ENCODE measurements at places on chromosomes 13 and 19. TPM values are rescaled to one million over a fixed set of nuclear protein-coding genes. Genes with fewer than 3 reads are reported as not detected.

Gene ZNF763
- 7.0 TPM for total RNA-seq

Gene PSG1
- not detected for total RNA-seq

Gene ARHGAP45
- 36.7 TPM for total RNA-seq

Gene SMIM44
- not detected for total RNA-seq

Gene NTF4
- 4.0 TPM for total RNA-seq

Gene IL4I1
- 8.9 TPM for total RNA-seq

Gene CEACAM4
- total RNA-seq = not detected

Gene CEACAM19
- not detected for total RNA-seq

Gene TEX101
- not detected for total RNA-seq

Gene SERPINE3
- total RNA-seq = not detected

Gene FGF14
- total RNA-seq = not detected

Gene CBLC
- total RNA-seq = not detected

Gene KANK3
- total RNA-seq = 5.3 TPM

Gene SHISA2
- total RNA-seq = 148 TPM

Gene RNF17
- total RNA-seq = not detected

Gene GET3
- total RNA-seq = 210 TPM

Gene ZNF285
- 3.6 TPM for total RNA-seq

Gene TYROBP
- total RNA-seq = not detected

Gene FPR3
- not detected for total RNA-seq

Gene SSC5D
- 0.14 TPM for total RNA-seq

Gene YJEFN3
- 0.61 TPM for total RNA-seq

Gene CKM
- total RNA-seq = not detected

Gene TDRD12
- total RNA-seq = 4.4 TPM

Gene BST2
- total RNA-seq = 25.1 TPM

Gene TUBA3C
- total RNA-seq = not detected

Gene MICU2
- 37.3 TPM for total RNA-seq

Gene SERTM1
- not detected for total RNA-seq

Gene HSPB6
- not detected for total RNA-seq

Gene SLC1A5
- 274 TPM for total RNA-seq

Gene NLRP11
- 0.14 TPM for total RNA-seq

Gene ABHD17A
- 51.1 TPM for total RNA-seq

Gene ZNF582
- not detected for total RNA-seq

Gene DENND1C
- total RNA-seq = not detected

Gene SLC25A41
- total RNA-seq = not detected

Gene FRY
- total RNA-seq = 1.9 TPM

Gene ANGPTL4
- total RNA-seq = 27.5 TPM

Gene KRTDAP
- total RNA-seq = not detected

Gene PEG3
- not detected for total RNA-seq

Gene RAB4B
- total RNA-seq = 79.7 TPM

Gene SIRT6
- total RNA-seq = 27.2 TPM

Gene CLEC17A
- total RNA-seq = not detected

Measured in Caki2 (cell line).